ENCODE measurements at places on chromosomes 11 and 22.

DNA sequence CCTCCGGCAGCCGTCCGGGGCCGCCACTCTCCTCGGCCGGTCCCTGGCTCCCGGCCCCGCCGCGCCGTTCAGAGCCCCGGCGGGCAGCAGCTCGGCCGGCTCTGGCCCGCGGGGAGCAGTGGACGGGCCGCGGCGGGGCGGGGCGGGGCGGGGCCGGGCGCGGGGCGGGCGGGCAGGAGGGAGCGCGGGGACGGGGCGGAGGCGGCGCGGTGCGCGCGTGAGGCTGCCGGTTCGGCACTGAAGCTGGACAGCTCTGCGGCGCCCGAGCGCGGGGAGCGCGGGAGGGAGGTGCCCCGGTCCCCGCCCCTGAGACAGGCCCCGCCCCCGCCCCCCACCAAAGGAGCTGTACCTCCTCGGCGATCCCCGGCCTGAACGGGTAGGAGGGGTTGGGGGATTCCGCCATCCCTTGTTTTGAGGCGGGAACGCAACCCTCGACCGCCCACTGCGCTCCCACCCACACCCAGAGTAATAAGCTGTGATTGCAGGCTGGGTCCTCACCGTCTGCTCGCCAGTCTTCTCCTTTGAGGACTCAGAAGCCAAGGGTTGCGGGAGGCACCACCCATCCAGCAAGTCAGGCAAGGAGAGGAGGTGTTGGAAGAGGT lies at the start of gene DRD2:
TSS of gene DRD2 (minus strand) at position 239 of the 602 bp plus-strand sequence. CDS start 50,747 bp downstream, outside the sequence.
- DNase-seq: no peak

GRCh38 chr11:124610295-124610694 lies 933 bp upstream of the PANX3 start:
- no peak for DNase-seq

GRCh38 chr22:23511627-23512347 lies 68.3 kb downstream of the IGLL1 start:
- no peak for DNase-seq

- DNase-seq: peak; percentile 80
Measured at GRCh38 chr11:74135127-74135840, 35.5 kb downstream of the C2CD3 start.

GRCh38 chr11:68596231-68596630 lies 88.1 kb upstream of the GAL start:
- no peak for DNase-seq
